NCI-H187 (cell line): ENCODE measurements at places on chromosomes 3 and 15.

DNA sequence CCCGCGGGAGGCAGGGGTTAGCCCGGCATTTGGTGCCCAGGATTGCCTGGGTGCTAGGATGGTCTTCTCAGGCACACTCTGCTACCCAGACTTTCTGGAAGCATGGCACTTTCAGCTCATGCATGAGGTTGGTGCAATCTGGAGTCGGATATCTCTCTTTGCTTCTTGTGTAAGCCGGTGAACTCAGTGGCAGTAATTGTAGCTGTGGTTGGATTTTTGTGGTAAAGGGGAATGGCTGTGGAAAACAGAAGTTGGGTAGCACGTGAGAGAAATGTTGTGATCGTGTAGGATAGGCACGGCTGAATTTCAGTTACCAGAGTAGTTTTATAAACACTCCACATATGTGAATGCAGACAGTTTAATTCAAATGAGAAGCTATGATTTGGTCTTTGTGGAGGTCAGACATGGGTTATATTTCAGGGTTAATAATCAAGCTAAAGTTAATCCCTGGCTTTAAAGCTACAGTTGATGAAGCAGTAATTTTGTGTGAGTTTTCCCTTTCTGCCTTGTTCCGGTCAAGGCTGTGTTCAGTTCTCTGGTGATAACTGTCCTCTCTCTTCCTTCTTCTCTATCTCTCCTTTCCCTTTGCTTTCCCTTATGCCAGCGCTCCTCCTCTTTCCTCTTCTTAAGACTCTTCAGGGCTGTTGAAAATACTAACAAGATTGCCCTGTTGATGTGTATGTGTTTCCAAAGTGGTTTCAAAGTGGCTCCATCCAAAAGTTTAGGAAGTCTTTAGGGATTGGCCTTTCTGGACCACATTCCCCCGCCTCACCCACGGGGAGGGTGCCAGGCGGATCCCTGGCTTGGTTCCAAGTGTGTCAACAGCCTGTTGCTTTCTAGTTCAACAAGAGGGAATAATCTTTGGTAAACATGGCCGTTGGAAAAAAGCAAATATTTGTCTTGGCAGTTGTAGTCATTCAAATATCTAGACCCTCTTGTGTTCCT is 404.6 kb upstream of the C2CD4B start:
- DNase-seq, result peak; percentile 44

DNA sequence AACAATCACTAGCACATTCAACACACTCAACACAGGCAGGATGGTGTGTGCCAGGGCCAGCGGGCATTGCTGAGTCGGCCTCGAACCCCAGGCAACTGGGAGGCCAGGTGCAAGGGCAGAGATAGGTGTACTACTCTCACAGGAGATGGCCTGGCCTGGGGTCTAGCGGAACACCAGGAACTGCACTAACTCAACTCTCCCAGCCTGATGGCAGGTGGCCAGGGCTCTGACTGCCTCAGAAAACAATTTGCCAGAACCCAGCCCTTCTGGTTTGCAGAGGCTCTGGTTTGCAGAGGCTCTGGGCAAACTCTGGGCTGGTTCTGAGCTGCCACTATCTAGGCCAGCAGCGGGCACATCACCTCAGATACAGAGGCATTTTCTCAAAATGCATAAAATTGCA is 229.2 kb upstream of the CHRNA7 start:
- DNase-seq, result no peak

- no peak for DNase-seq
Observed at GRCh38 chr3:73546961-73547360, 77.8 kb downstream of the PDZRN3 start.

GRCh38 chr15:85748729-85749128 is 46.0 kb downstream of the KLHL25 start:
- DNase-seq, result no peak

- peak; percentile 38 for DNase-seq
Observed at GRCh38 chr3:58640700-58641372, 25.7 kb downstream of the FAM3D start.

- DNase-seq, result no peak
Observed at GRCh38 chr3:53337167-53337940, 10.0 kb downstream of the DCP1A start.

GRCh38 chr3:144801890-144802289 is 830.3 kb downstream of the DIPK2A start:
- DNase-seq, result no peak

DNA sequence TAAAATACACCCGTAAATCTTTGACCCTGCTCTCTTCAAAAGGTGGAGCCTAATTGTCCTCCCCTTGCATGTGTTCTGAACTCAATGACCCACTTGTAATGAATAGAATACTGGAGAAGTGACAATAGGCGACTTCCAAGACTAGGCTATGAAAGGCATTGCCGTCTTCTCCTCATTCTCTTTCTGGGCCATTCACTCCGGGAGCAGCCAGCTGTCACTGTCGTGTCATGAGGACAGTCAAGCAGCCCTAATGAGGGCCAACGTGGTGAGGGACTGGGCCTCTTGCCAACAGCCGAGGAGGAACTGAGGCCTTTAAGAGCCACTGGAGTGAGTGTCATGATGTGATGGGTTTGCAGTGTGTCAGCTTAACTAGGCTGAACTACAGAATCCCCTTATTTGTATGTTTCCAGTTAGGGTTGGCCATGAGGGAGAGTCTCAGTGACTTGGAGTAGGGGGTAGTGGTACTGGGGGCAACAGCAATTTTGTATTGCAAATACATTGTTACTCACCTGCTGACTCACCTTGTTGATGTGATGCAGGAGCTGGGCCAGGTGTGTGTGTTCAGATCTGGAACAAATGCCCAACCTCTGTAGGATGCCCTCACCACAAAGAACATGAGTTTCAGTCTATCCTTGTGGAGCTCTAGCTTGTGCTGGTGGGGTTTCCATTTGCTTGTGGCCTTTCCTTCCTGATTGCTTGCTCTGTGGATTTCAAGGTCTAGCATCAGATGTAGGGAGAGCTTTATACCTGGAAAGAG is 188.5 kb upstream of the PROK2 start:
- peak; percentile 42 for DNase-seq

- DNase-seq, result no peak
Observed at GRCh38 chr3:160444411-160444810, 5.2 kb downstream of the TRIM59 start.

DNA sequence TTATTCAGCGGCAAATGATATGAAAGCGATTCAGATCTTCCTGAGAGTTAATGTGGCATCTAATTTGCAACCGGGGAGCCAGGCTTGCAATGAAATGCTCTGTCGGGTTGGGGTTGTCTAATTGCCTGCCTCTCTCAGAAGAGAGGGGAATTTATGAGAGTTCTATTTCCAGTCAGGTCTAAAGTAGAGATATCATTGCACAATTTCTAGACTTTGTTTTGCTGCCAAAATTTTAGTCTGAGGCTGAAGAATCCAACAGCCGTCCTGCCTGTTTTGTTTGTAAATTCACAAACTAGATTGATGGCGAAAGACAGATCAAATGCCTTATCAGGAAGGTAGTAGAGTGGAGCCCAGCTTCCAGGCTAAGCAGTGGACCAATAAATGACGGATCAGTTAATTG is 610 bp downstream of the LIPC start:
- no peak for DNase-seq

DNA sequence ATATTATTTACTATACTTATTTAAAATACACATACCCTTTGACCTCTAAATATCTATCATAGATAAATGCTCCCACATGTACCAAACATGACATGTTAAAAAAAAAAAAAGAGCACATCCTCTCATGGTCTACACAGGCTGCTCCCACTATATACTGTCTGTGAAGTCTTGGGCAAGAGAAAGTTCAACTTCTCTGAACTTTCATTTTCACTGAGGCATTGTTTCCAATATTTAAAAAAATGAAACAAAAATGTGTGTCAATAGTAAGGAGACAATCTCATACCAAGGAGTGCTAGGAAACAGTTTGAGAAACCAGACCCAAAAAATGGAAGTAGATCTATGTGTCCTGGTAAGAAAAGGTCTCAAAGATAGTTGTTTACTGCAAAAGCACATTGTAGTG is 29.3 kb downstream of the SLC4A7 start:
- DNase-seq, result no peak

DNA sequence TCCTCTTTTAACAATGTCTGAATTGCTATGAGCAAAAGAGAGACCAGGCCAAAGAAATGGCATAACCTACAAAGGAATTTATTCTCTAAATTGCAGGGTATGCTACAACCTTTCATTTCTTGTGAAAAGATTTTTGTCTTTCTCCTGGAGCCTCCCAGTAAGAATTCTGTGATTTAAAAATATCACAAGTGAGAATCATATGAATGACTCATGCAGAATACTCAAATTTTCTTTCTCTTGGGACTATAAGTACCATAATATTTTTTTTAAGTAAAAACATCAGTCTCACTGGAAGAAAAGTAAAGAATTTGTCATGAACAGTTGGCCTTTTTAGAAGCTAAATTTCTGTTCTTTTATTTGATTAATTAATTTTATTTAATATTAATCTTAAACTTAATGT is 26.3 kb downstream of the SYNPR start:
- DNase-seq, result no peak

- DNase-seq, result no peak
Observed at GRCh38 chr3:161148832-161149475, 43.8 kb upstream of the B3GALNT1 start.

GRCh38 chr3:32399030-32399620 is 7.5 kb downstream of the CMTM7 start:
- no peak for DNase-seq

DNA sequence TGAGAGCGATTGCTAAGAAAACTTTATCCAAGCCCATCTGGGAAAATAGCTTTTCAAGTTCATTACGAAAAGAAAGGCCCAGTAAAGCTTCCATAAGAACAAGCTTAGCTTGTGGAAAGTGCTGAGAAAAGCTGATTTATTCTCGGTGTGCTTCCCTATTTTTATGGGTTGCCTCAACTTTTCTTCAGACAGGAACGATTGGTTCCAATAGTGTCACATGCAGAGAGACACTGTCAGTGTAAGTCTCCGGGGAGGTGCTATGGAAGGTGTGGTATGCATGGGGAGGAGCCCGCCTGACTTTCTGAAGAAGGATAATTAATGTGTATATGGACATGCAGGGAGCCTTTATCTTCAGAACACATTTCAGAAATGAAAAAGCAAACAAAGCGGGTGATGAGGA is 177.2 kb downstream of the SSR3 start:
- no peak for DNase-seq

DNA sequence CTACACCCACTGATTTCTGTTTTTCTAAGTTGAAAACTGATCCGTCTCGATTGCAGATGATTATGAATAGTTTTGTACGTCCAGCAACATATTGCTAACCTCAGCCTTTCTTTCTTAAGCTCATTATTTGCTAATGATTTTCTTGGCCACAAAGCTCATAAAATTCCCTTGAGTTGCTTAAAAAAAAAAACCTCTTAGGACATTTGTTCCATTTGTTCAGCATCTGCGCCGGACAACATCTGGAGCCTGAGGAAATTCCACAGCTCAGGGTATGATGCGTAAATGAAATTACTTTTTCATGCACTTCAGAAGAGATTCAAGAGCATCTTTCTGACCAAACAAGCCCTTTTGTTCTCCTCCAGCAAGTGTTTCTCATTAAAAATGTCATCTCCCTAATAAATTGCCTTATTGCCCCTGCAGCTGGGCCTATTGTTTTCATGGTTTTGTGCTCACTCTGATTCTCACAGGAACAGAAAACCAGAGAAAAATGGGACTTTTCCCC is 249.1 kb upstream of the MCTP2 start:
- DNase-seq, result no peak

GRCh38 chr3:36403661-36404060 is 23.4 kb downstream of the STAC start:
- no peak for DNase-seq

DNA sequence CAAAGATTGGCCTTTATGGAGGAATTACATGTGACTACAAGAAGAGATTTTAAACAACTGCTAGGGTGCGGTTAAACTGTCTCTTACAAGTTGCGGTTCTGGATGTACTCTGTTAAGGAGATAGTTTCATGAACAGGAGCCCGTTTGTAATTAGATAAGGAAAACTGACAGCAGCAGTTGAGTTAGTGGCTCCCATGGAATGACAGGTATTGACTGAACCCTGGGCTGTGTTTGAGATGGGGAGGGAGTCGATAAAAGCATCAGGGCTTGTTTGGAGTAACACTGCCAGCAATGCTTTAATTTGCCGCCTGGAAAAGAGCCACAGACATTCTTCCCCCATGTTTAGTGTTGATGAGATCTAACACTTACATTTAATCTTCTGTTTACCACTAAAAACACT is 139.9 kb downstream of the ROBO2 start:
- no peak for DNase-seq

DNA sequence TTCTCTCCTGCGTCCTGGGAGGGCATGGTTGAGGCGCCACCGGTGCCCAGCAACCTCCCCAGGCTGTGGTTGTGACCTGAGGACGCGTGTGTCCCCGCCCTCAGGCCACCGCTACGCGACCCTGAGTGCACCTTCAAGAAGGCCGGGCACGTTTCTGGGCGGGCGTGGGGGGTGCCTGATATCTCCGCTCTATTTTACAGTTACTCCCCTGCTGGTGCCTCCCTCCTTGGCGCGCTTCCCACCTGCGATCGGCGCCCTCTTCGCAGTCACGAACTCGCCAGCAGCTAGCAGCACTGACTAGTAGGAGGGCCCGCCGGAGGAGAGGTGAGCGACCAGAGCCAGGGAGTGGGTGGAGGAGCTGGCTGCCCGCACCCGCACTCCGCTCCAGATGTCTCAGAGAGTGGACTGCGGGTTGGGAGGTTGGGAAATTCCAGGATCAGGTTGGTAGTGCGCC is 43.2 kb upstream of the POLG start:
- no peak for DNase-seq

- no peak for DNase-seq
Observed at GRCh38 chr15:27973886-27974285, 125.2 kb downstream of the OCA2 start.

GRCh38 chr15:49060710-49061495 is 14.7 kb upstream of the SECISBP2L start:
- no peak for DNase-seq

DNA sequence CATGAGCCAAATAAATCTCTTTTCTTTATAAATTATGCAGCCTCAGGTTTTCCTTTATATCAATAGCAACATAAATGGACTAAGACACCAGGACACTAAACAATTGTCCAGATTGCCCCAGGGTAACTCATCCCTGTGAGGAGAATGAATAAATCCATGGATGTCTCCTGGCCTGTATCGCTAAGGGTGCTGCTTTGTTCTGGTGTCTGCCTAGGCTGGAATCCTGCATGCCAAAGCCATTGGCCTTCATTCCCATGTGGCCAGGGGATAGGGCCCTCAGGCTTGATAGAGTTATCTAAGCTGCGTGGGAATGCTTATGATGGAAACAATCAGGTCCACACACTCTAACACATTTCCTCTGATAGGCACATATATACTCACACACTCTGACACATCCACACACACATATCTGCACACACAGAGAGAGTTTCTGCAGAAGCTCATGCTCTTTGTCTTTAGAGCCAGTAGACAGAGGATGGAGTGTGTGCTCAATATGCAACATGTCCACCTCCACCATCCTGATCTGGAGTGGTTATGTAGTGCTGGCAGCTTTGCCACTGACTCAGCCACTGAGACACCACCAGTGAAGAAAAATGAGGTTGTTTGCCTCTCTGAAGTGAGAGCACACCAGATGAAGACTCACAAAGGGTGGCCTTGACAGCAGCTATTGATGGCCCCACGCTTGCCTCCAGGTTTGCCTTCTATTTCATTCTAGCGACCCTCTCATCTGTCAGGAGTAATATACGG is 24.0 kb upstream of the DGKG start:
- no peak for DNase-seq
